ENCODE measurements at places on chromosomes 1 and 21.

DNA sequence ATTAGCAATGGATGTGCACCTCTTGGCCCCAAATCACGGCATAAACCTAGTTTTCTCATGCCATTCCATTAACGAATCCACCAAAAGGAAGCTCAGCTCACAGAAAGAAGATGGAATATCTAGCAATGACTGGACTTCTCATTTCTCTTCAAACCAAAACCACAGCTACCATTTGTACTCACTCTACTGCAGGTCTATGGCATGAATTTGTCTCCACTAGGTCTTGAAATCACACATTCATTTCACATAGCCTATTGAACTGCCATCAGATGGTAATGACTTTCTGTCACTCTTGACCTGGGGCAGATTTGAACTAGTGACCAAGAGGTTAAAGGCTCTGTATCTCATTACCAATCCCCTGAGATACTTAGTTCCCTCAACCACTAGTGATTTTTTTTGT, 382.7 kb downstream of the DPYD start:
- no peak for DNase-seq

DNA sequence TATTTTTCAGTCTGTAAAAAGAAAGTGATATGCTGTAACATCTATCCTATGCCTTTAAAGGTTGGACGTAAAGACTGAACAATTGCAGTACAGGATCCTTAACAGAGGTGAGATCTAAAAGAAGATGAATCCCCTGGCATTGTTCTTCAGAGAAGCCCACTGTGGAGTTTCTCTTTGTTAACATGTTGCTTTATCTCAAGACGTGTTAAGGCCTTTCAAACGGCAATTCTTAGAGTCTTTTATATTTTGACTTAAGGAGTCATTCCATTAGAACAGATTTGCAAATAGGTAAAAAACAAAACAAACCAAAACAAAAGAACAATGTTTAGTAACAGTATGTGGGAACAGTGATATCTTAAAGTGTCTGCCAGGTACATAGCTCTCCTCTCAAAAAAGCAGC, 225.1 kb upstream of the ZP4 start:
- no peak for DNase-seq

GRCh38 chr1:180598333-180598974, 33.4 kb upstream of the XPR1 start:
- no peak for DNase-seq

GRCh38 chr1:179143322-179143721, 61.5 kb downstream of the TOR3A start:
- no peak for DNase-seq

- no peak for DNase-seq
These were observed 13.8 kb downstream of the VASH2 start for GRCh38 chr1:212964102-212964501.

- DNase-seq: no peak
These were observed 3.9 kb downstream of the NHLH1 start for GRCh38 chr1:160370561-160371345.

- no peak for DNase-seq
These were observed 454.2 kb downstream of the SETD4 start for GRCh38 chr21:35606146-35606545.

DNA sequence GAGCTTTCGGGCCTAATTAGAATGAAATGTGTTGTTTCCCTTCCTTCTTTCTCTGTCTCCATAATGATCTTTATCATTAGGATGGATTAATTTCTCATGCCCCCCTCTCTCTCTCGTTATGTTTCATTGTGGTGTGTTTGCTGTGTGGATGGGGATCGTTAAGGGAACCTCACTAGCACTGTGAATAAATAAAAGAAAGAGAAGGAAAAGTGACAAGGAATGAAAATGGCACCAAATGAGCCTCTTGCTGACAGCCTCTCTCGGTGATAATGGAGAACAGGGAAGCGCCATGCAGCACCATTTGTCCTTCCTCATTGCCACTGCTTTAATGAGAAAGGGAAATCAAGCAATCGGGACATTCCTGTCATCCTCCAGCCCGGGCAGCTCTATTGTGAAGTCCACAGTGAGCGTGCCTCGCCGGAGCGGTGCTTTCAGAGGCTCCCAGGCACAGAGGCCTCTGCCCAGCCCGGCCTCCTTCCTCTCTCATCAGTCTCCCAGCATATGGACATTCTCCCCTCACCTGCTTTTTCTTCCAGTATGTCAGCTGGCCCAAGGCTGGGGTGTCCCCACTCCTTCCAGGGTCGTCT, 265.7 kb upstream of the TMEM51 start:
- DNase-seq: no peak

GRCh38 chr1:69611316-69611715, 43.6 kb downstream of the LRRC7 start:
- DNase-seq: no peak

GRCh38 chr1:99003581-99004253, 944 bp downstream of the PLPPR5 start:
- DNase-seq: no peak

DNA sequence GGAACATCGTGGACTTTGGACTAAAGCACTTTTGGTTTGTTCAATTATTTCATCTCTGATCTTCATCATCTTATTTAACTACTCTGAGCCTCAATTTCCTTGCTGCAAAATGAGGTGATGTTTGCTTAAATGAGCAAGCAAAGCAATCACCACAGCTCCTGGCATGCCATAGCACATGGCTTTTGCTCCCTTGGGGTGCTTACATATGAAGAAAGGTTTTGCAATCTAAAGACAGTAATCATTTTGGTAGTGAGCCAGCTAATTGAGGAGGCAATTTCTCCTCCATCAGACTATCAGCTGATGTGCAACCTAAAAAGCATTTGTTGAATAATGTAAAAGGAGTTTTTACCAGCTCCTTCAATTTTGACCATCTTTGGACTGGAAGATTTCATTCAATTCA, 68.8 kb upstream of the KCNJ15 start:
- no peak for DNase-seq

DNA sequence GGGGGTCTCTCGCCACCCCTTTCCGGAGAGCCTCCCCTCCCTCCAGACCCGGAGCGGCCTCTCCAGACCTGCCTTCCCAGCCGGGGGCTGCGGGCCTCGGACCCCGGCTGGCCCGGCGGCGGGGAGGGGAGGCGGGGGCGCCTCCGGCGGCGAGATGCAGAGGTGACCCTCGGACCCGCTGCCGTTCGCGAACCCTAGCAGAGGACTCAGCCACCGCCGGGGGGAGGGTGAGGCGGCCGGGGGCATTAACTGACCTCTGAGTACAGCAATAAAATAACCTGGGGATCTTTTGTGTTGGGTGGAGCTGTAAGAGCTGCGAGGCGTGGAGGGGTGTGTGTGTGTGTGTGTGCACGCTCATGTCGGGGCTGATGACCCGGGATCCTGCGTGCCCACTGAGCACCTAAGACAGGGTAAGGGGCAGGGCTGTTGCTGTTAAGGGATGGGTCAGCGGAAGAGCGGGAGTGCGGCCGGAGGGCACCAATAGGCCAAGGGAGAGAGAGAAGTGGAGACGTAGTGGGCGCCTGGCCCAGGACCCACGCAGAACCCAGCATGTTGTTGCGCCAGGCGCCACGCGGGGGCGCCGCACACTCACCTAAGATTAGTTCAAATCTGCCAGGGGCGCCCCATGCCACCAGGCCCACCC, 6.3 kb downstream of the HAPLN2 start:
- DNase-seq: peak; percentile 72

- no peak for DNase-seq
These were observed 57.3 kb downstream of the MACF1 start for GRCh38 chr1:39261712-39262221.

DNA sequence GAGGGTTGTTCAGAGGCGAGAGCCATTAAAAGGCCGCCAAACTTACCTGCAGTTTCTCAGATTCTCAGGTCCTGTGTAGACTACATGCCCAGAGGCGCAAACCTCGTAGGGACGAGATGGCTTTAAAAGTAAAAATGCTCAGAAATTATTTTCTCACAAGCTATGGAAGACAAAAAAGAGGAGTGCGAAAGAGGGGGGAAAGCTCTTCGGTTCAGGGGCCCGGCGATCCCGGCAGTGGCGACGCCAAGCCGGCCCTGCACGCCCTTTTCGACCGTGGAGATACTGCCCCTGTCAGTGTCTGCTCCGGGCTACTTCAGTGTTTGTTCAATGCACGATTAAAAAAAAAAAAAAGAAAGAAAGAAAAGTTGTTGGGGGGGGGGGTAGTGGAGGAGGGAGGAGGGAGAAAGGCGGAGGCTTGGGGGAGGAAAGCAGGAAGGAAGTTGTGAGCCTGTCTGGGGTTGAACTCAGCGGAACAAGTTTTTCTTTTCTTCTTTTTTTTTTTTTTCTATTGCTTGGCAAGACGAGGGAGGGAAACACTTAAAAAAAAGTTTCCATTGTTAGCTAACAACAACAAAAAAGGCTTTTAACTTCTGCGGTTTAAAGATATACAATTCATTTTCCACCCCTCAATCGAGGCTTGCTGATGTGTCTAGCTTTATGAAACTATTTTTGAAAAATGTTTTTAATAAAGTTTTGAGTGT, at the start of gene ITPKB:
Gene ITPKB (minus strand): TSS at position 288 of the 701 bp plus-strand sequence. CDS start 1,824 bp downstream, outside the sequence.
- no peak for DNase-seq

DNA sequence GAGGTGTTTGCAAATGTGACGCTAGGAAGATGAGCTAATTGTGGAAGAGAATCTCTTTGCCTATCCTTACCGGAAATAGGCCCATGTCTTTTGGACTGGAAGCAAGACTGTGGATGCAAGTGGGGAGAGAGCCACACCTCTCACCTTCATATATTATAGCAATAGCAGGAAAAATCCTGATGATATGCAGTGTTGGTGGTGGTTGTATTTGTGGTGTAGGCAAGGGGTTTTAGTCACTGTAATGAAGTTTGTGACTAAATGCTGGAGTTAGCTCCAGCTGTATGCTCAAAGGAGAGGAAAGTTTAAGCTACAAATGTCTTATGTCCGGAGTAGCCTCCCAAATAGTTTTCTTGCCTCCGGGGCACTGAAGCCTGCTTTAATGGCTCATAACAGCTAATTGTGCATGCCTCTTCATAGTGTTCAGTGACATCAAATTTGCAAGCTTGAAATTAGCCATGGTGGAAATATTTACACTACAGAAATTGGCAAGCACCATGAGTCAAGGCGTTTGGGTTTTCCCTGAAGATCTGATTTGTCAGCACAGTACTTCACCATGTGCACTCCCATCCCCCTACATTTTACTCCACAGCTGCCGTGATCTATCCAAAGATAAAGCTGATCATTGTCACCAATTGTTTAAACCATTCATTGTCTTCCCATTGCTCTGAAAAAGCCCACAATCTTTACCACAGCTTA, 102.6 kb upstream of the ZNF644 start:
- DNase-seq: no peak

- no peak for DNase-seq
These were observed 15.4 kb downstream of the AHDC1 start for GRCh38 chr1:27588256-27589232.

GRCh38 chr21:14864211-14865021, 200.4 kb downstream of the NRIP1 start:
- DNase-seq: no peak

DNA sequence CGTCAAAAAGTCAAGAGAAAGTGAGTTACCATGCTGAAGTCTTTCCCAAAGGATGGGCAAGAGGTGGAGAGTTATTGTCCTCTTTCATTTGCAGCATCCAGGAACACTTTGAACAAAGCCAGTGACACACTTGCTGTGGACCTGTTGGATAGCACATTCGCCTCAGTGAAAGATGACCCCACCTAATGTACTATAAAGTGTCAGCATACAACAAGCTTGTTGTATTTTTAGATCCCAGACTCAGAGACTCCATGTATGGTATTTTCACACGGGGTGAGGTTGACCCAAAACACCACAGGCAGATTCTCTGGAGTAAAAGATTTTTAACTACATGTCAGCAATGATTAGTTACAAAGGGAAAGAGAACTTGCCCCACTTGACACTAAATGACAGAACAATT, 273.8 kb downstream of the PTBP2 start:
- DNase-seq: no peak

DNA sequence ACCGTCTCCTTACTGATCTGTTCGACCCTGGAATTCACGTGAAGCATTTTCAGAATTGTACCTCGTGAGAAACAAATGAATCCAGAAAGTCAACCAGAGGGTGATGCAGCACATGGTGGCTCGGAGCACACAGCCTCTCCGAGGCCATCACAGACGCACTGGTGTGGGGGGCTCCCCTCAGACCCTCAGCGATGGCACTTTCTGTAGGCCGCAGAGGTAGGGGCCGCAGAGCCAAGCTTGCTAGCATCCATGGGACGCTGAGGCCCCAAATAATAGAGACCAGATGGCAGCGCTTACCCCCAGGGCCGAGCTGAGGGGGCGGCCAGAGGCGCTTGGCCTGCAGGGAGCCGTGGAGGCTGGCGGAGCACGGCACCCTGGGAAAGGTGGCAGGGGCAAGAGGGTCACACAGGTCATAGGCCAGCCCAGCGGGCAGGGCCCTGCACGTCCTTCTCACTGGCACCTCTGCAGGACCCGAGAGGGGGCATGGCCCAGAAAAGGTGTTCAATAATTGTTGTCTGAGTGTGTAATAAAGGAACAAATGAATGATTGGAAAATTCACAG, 28.1 kb upstream of the COL6A2 start:
- DNase-seq: no peak

GRCh38 chr1:194347200-194347599, 1160.8 kb upstream of the B3GALT2 start:
- no peak for DNase-seq

GRCh38 chr1:28417441-28417922, 47.9 kb downstream of the PHACTR4 start:
- DNase-seq: no peak

- DNase-seq: no peak
These were observed 104.7 kb downstream of the JAK1 start for GRCh38 chr1:64861611-64862010.

DNA sequence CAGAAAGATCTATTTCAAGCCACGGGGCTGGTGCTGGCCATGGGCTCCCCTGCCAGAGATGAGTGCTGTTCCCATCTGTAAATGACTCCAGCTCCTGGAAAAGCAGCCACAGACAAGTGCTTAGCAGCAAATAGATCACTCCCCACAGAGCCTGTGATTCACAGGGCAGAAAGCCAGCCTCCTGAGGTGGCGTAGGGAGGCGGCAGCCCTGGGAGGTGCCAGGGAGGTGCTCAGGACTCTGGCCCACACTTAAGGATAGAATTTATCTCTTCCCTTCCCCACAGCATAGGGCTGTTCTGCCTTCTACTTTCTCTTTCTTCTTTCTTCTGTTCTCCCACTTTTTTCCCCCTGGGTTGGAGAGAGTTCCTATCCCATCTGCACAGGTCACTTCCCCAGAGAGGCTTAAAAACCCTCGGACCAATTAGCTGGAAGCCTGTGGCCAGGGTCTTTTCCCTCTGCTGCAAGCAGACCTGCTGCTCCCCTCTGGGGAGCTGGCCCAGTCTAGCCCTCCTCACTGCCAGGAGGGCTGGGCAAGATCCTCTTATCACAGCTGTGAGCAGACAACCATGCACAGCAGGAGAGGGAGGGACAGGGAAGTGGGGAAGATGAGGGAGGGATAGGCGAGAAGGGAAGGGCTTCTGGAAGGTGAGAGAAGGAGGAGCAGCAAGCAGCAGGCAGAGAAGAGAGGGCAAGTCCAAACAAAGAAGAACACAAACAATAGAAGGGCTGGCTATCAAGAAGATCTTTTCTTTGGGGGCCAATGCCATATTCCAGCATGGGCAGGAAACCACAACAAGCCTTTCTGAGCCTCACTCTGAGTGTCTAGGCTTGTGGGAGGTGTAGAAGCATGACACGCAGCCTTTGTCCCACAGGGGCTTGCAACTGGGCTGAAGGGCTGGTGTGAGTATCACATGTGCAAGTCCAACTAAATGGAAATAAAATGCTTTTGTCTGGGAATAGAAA, 41.0 kb downstream of the KCND3 start:
- DNase-seq: no peak
